Stimulated activated CD4-positive, alpha-beta T cell treated with anti-CD3 and anti-CD28 coated beads, Interleukin-4, amount 100 ng/mL, for 4 hours (primary cell): ENCODE measurements at places on chromosomes 5 and 9.

DNA sequence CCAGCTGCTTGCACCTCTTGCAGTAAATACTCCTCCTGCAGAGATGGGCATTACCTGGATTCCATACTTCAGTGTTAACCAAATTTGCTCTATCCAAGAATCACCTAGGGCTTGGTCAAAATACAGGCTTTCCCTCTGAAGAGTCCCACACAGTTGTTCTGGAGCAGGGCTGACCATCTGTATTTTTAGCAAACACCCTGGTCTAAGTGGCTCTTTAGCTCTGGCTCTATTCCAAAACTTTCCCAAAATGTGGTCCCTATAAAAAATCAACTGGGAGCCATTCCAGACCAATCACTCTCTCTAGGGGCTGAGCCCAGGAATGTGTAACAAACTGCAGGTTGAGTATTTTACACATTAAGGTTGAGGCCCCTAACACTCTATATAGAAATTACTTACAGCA, 153.7 kb downstream of the SPOCK1 start:
- DNase-seq = no peak

DNA sequence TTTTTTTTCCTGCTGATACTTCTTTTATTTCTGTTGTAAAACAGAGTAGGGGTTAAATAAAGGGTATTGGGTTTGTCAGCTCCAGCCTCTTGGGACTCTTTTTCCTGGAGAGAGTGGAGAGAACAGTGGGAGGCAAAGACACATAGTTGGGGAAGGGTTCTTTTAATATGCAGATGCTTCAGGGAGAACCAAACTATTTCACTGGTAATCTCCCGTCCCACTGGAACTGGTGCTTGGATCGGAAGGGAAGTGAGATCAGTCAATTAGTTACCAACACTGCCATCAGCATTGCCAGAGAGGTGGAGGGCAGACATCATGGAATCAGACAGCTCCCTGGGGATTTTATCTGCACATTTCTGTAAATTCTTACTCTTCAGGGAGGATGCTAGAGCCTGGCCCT, 47.6 kb upstream of the ELOVL7 start:
- DNase-seq = no peak

- no peak for DNase-seq
These were observed 53.4 kb downstream of the GAS1 start for GRCh38 chr9:86893811-86894490.

DNA sequence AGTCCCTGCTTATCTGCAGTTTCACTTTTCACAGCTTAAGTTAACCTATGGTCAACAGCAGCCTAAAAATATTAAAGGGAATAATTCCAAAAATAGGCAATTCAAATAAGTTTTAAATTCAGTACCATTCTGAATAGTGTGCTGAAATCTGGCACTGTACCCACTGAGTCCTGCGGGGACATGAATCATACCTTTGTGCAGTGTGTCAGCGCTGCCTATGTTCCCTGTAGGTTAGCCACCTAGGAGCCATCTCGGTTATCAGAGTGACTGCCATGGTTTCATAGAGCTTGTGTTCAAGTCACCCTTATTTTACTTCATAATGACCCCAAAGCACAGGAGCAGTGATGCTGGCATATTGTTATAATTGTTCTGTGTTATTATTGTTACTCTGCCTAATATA, 139.9 kb downstream of the GPBP1 start:
- no peak for DNase-seq

DNA sequence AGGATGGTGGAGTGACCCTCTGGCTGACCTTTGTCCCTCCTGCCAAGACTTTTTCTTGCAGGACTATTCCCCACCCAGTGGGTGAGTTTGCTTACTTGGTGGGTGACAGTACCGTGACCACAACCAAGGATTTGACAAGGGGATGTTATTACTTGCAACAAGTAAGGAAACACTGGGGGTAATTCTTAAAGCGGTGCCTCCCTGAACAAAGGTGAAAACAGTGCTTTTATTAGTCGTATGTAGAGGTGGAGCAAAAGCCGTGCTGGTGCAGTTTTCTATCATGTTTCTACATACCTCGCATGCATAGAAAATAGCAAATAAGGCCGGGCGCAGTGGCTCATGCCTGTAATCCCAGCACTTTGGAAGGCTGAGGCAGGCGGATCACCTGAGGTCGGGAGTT, 41.0 kb upstream of the KDM4C start:
- DNase-seq = no peak
